ENCODE measurements at places on chromosomes 16 and 17.

- no peak for DNase-seq
These were observed 37.3 kb upstream of the FA2H start for GRCh38 chr16:74811911-74812310.

DNA sequence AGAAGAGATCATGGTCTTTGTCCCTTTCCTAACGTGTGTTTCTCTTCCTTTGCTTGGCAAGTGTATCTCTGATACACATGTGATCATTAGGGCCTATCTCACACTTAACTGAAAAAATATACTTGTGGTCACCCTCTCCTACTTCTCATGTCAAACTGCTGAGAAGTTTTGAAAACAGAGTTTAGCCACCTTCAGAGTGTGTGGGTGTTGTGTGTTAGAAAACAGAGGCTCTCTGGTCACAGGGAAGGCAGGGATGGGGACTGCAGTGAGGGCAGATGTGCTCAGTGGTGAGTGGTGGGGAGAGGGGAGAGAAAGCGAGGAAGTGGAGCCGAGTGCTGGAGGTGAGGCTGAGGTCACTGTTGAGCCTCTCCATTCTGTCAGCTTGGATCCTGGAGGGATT, 29.4 kb downstream of the GRB7 start:
- DNase-seq = no peak

DNA sequence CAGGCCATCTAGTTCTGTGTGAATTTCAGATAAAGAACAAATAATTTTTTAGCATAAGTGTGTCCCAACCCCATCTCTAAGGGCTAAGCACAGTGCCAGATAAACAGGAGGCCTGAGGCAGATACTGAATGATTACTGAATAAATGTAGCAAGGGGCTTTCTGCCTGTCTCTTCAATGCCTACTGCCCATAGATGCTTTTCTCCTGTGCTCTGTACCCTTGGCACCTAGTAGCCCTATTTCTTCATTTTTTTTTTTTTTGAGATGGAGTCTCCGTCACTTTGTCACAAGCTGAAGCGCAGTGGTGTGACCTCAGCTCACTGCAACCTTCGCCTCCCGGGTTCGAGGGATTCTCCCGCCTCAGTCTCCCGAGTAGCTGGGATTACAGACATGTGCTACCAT, 25.3 kb downstream of the IGFBP4 start:
- DNase-seq = no peak

DNA sequence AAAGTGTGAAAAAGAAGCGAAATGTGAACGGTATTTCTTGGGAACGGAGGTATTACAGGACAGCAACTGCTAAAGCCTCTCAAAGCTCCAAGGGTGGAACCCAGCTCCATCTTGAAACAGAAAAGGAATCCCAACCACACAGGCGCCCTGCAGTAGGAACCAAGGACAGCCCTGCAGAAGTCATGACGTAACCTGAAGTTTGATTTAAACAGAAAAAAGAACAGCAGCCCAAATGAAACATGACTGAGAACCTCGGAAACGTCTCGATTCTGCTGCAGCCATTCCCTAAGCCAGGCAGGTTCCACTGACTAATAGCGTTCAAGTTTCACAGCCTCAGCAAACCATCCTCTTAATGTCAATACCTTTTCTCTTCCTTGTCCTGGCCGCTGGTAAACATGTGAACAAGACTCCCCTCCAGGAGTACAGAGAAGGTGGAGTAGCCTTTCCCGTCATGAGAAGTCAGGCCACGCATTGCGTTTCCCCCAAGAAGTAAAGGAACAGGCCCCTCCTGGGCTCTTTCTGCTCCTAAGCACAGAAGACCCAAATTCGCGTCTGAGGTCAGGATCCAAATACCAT, 20.1 kb downstream of the SIAH1 start:
- DNase-seq = peak; percentile 30

GRCh38 chr17:10052106-10052813, 146.1 kb downstream of the GAS7 start:
- no peak for DNase-seq

GRCh38 chr16:82079892-82080291, 44.8 kb downstream of the HSD17B2 start:
- DNase-seq = no peak

DNA sequence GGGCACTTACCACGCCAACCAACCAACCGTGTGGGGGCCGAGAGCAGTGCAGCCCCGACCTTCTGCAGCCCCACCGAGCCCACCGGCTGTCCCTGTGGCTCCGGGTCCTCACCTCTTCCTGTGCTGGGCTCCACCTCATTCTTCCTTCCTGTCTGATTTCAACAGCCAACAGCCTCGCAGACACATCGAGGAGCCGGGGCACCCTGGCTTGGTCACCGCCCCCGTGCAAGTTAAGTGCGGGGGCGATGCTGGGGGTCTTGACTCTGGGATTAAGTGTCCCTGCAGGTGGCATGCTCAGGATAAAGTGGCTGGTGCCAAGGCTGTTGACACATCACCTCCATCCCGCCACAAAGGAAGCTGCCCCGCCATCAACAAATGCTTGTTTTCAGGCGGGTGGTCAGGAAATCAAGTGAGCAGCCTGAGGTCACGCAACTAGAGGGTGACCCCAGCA, at the start of gene NLRC3:
NLRC3 (minus strand) TSS at position 102 of the 451 bp plus-strand sequence. CDS start 12,367 bp downstream, outside the sequence.
- DNase-seq = no peak

DNA sequence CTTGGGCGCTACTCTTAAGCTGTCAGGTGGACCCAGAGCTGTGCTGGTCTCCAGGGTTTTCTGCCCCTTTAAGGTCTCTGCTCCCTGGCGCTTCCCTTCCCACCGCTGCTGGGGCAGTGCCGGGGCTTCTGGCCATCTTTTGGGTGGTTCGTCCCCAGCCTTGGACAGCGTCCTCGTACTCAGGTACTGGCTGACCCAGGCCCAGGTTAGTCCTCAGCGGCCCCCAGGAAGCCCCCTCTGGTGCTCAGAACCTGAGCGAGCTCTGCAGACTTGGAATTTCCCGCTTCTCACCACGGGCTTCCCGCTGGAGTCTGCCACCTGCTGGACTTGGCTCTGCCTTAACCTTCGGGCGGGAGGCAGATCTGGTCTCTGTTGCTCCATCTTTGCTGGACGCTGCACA, 94.1 kb upstream of the ZNF750 start:
- DNase-seq = no peak

DNA sequence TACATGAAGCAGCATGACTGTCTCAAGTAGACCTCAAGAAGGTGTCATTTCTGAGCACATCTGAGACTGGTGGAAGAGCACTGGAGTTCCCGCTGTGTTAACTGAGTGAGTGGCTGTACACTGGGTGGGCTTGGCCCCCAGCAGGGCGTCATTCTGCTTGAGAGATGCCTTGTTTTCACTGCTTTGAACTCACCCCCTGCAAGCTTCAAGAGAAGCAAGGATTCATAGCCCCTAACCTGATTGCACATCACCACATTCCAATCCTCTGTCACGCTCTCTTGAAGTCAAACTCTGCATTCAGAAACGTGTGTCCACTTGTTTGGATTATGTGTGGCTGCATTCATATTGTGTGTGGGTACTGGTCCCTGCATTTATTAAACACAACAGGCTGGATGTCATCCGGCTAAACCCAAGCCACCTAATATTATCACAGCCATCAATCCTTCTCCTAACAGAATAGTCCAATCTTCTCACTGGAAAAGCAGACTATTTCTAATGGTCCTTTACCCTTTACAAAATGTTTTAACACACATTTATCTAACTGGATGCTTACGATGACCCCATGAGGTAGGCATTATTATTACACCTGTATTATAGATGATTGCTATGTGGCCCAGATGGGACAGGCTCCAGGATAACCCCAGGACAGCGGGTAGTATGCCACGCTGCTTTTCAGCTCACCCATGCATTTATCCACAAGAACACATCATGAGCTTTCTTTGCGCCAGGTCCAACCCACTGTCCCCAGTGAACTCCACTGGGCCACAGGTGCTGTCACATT, 76.3 kb downstream of the USP31 start:
- DNase-seq = peak; percentile 59

DNA sequence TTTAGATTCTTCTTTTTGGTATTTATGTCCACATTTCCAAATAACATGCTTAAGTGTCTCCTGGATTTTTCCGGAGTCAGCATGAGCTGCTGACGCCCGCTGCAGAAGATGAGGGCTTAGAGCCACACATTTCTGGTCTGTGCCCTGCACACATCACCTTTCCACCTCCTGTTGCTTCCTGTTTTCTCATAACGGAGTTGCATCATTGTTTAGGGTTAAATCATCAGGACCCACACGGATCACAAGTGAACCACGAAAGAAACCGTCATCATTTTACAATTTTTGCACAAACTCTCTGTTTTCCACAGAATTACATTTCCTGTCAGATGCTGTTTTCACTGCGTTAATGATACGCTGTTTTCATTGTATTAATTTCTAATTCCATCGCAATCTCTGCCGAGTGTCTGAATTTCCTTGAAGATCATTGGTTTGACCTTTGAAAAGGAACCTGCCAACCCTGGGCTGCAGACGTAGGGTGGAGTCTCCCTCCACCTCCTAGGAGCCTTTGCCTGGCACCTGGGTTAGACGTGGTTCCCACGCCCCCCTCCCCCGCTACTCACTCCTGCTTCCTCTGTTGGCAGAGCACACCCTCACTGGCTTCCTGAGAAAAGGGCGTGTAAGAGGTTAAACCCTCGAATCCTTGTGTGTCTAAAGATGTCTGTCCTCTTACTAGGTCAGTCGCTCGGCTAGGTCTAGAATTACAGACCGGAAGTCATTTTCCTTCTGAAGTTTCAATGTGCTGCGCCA, 68.2 kb downstream of the RNF213 start:
- DNase-seq = no peak

- DNase-seq = no peak
These were observed 11.0 kb upstream of the RCVRN start for GRCh38 chr17:9916108-9916507.
